ENCODE measurements at places on chromosomes 11 and 22.

- no peak for DNase-seq
Measured at GRCh38 chr11:111410951-111411350, 31.9 kb upstream of the POU2AF1 start.

GRCh38 chr22:39080052-39080762 lies 3.1 kb downstream of the APOBEC3G start:
- peak; percentile 20 for DNase-seq

DNA sequence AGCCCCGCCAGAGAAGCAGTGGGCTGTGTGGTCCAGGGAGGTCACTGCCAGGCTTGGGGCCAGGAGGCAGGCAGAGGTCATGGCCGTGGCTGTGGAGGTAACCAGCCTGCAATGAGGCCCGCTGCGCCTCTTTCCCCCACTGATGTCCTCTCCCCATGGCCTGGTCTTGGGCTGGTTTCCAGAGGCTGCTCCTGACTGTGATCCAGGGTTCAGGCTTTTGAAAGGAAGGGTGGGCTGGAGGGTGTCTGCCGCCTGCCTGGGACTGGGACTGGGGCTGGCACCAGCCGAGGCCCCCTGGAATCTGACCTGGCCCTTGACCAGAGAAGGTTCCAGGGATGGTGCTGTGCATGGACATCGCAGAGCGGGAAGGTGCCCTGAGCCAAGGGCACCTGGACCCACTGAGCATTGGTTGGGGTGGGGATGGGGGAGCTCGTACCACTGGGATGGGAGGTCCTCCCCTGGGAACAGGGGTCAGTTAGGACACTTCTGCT lies 59.6 kb upstream of the THY1 start:
- no peak for DNase-seq

GRCh38 chr11:121649798-121650197 lies 197.0 kb upstream of the SORL1-AS1 start:
- DNase-seq = no peak

DNA sequence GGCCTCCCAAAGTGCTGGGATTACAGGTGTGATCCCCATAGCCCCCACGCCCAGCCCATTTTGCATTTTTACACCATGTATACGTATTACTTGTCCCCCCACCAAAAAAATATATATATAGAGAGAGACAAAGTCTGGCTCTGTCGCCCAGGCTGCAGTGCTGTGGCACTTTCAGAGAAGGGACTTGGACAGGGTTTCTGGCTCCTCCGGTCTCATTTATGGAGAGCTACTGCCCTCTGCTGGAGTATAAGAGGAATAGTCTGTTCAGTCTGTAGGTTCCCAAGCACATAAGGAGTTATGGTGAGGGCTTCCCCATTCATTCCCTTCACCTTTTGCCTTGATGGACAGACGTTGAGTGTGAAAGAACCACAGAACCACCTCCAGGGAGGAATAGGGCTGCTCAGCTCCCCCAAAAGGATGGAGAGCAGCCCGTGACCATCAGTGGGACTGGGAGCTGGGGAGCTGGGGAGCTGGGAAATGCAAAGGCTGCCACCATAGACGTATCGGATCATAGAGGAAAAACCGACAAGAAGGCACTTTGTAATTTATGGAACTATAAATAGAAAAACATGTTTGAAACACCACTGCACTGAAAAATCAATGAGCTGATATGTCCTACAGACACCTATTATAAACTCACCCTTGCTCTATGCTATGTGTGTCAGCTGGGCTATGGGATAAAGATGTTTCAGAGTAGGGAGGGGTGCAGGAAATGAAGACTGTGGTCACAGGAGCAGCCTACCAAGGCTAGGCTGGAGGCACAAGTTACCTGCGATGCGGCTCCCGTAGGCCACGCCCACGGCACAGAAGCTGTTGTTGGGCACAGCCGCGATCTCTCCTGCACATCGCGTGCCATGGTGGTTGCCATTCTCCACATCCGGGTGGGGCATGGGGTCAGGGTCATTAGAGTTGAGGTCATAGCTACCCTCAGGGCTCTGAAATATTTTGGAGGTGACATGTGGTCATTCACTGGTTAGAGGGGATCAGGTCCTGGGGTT lies 5.2 kb downstream of the PCSK7 start:
- no peak for DNase-seq

DNA sequence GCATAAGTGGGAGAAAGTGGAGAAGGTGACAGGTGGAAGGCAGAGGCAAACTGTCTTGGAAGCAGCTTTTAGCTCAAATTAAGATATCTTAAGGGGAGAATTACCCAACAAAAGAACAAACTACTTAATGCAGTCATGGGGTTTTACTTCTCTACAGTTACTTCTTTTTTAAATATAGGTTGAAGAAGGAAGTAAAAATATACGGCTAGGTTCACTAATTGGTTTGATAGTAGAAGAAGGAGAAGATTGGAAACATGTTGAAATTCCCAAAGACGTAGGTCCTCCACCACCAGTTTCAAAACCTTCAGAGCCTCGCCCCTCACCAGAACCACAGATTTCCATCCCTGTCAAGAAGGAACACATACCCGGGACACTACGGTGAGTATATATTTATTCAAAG lies 40.8 kb downstream of the PDHX start:
- DNase-seq = no peak

- DNase-seq = no peak
Measured at GRCh38 chr11:35529971-35530495, 4.6 kb upstream of the PAMR1 start.

- no peak for DNase-seq
Measured at GRCh38 chr11:121563003-121563402, 110.2 kb upstream of the SORL1-AS1 start.

Measured in NK-92 treated with Interleukin-12 subunit alpha and Interleukin-12 subunit beta, amount 100 ng/mL, for 24 hours (cell line).